HT-29 (cell line): ENCODE measurements at places on chromosomes 4 and X. TPM values are rescaled to one million over a fixed set of nuclear protein-coding genes. Genes with fewer than 3 reads are reported as not detected.

- no peak for DNase-seq
Observed at GRCh38 chr4:137923494-137923893, 318.7 kb downstream of the SLC7A11 start.

Gene RASSF6
- total RNA-seq: 2.3 and 3.9 TPM in 2 replicates

Gene FAM9C
- total RNA-seq: not detected in 2 replicates

DNA sequence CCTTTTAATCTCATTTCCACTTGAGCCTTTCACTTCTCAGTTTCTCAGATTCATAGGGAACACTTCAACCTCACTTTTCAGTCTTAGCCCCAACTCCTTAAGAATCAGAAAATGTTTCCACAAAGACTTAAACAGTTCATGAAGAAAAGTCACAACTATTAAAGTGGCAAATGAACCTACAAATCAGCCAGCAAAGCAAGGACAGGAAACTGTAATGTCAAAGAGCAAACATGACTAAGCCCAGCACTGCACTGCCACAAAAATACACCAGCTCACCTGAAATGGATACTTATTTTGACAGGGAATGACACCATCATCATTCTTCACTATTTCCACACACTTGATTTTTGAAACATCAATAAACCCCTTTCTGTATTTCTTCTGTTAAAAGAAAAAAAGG is 41.8 kb upstream of the TXK start:
- DNase-seq: no peak

- DNase-seq: no peak
Observed at GRCh38 chr4:109451544-109452273, 18.1 kb downstream of the SEC24B start.

Gene COX7B2
- total RNA-seq: not detected in 2 replicates

- DNase-seq: peak; percentile 65
Observed at GRCh38 chr4:38857354-38858096, 908 bp upstream of the TLR6 start.

Gene WWC2
- 11.5 and 13.0 TPM in 2 replicates for total RNA-seq

GRCh38 chr4:186587416-186588018 is 32.1 kb upstream of the MTNR1A start:
- peak; percentile 74 for DNase-seq

DNA sequence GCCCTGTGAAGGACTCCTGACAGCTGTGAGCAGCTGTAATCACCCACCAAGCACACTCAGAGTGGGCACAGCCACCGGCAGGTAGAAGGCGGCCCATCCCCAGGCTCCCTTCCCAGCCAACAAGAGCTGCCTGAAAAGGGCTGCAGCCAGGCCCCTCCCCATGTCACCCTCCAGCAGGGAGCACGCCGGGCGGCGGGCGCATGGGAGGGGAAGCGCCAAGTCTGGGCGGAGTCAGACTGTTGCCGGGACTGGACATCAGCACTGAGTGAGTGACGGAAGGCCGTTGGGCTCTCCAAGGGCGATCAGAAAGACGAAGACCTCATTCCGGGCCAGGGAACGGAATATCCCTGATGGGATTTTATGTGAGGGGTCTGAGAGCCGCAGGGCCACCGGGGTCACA is 82.1 kb downstream of the PPP2R2C start:
- no peak for DNase-seq

DNA sequence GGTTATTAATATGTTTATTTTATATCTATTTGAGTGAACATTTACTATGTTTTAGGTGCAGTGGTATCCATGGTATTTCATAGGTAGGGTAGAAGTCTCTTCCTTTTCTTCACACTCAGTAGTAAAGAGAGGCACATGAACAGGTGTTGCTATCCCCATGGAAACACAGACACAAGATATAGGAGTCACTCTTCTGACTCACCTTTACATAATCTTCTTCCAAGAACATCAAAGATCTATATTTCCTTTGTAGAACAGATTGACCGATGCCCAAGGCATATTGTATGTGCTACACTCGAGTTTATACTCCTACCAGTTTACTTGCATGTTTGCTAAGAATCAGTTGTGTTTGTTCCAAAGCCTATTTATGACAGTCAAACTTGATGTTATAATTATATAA is 1997.4 kb downstream of the C4orf33 start:
- no peak for DNase-seq

Gene CWH43
- not detected in 2 replicates for total RNA-seq

DNA sequence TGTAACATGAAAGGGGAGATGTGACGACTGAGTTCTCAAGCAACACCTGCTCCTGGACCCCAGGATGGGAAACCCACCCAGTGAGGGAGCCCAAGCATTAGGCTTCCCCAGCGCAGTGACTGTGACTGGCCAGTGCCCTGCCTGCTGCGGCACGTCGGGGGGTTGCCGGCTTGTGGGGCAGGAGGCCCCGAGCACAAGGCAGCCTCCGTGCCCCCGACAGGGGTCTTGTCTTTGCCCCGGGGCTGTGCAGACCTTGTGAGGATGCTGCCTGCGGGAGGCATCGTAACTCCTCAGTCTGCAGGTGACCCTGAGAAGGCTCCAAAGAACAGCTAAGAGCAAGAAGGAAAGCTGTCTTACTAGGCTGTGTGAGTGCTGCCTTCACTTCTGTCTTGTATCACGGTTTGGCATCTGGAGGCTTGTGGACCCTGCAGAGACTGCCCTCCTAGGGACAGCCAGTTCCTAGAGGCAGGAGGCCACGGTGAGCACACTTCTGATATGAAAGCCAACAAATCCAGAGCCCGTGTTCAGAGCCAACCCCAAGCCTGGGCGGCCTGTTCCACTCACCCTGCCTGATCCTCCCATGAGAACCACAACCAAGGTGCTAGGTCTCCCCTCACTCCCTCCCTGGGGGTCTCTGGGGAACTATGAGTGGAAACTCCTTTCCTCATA is 47.7 kb downstream of the FGFRL1 start:
- DNase-seq: no peak

Gene PABPC5
- not detected in 2 replicates for total RNA-seq
